Stimulated activated CD8-positive, alpha-beta memory T cell treated with anti-CD3 and anti-CD28 coated beads, Interleukin-15, amount 100 ng/mL, for 4 hours (primary cell): ENCODE measurements at places on chromosomes 5 and 9.

GRCh38 chr5:135743705-135744411, 90.6 kb upstream of the SLC25A48 start:
- no peak for DNase-seq

DNA sequence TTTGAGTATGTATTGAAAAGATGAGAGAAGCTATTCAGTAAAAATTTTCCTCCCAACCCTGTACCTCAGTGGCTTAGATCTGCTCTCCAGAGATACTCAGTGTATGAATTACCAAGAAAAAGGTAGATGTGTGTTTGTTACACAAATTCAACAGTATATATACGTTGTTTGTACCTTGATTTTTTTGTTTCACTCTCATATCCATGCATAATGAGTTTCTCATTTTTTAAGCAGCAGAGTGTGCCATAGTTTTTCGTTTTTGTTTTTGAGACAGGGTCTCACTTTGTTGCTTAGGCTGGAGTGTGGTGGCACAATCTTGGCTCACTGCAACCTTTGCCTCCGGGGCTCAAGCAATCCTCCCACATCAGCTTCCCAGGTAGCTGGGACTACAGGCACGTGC, 77.7 kb downstream of the RAB24 start:
- no peak for DNase-seq

GRCh38 chr9:130128733-130129431, 43.3 kb upstream of the NCS1 start:
- peak; percentile 60 for DNase-seq

DNA sequence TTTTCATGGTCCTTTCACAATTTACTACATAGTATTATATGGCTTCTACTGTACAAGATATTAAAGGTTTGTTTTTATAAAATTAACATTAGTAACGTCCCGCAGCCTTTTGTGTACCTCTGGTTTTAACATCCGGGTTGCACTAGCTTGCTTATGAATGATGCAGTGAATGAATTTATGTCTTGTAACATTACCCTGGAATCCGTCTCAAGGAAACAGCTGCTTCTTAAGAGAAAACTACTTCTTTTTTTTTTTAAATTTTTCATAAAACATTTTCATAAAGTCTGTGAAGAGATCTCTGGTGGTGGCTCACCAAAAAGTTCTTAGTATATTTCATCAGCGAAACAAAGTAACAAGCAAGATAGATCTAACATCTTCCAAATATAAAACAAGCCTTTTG, 23.6 kb downstream of the MARCHF3 start:
- no peak for DNase-seq

DNA sequence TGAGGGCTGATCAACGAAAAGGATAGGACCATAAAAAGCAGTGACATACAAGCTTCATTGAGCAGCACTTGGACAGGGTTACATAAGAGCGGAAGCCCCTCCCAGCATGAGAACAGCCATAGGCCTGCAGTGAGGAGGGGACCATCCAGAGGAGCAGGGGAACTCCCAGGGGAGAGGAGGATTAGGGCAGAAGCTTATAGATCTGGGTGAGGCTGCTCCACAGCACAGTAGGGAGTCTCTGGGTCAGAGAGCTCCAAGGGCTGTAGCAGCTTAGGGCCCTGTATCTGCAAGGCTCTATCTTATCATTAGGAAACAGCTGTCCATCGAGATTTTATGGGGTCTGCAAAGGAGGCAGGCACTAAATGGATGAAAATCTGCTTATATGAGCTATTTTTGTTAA, 186.6 kb downstream of the DOCK8 start:
- no peak for DNase-seq

DNA sequence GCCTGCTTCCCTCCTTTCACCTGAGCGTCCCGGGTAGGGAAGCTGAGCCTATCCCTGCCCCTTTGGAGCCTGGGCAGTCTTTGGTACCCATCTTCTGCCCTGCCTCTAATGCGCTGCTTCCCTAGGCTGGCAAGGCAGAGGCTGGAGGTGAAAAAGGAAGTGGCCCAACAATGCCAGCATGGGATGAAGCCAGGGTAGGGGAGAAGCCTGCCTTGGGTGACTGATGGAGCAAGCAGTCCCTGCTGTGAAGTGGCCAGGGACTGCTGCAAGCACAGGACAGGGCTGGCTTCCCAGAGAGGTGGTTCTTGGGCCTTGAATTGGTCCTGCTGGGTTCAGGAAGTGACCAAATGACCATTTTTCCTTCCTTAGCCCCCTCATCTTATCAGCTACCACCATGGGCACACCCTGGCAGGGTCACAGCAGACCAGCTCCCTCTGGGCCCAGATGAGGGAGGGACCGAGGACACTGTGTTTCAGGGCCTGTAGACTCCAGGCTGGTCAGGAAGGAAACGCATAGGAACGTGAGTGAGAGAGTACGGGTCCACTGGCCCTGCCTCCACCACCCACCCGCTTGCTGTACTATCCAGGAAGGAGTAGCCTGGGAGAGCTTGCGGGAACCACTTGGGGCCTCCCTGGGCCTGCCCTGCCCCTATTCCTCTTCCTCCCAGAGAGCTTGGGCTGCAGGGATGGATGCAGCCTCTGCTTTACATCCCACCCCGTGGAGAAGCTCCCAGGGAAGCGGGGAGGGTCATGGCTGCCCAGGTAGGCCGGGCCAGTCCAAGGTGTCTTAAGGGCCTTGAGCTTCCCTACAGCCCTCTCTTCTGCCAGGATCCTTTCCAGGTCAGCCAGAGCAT, 102.6 kb downstream of the DAB2IP start:
- DNase-seq, result no peak

DNA sequence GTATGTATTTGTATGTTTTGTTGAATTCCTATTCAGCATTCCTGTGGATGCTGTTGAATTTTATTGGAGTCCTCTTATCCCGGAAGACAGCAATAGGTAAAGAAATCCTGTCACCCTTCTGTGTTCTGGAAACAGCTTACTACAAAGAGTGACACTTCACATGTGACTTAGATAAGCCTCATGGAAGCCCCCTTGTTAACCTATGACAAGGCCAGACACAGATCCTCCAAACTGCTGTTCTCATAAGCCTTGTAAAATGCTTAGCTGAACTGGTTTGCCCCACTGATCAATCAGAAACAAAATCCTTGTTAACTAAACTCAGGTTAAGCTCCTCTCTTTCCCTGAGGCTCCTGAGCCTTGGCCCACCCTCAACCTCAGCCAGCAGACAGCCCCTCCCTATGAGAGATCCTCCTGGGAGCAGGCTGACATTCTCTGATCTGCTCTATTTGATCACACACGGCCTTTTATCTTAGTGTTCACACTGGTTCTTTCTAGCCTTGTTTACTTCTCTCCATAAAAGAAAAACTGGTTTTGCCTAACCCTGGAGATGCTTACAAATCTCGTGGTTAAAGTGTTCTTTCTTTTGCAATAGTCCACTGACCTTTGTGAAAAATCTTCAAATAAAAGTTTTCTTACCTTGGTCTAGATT, 29.4 kb upstream of the ATP6V1G1 start:
- no peak for DNase-seq

DNA sequence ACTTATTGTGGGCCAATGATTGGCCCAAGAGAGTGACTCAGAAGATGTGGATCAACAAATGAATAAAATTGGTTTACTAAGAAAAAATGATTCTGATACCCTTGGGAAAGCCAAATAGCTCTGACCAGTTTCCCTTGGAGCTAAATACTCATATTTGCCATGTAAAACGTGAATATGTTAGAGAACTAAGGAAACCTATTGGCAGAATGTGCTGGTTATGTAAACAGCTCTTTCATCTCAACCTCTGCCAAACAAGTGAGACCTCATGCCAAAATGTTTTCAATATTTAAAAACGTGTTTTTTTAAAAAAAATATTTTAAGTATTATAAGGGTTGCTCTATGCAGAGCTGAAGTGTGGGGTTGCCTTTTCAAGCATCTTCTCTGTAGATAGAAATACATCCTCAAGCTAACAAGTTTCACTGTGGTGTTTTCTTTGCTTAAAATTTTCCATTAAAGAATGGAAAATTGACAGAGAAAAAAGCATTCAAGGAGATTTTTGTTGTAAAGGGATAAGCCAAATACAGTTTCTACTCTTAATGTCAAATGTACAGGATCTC, 186.9 kb upstream of the TUT7 start:
- no peak for DNase-seq

- DNase-seq, result no peak
Observed at GRCh38 chr9:127733614-127734013, 1.5 kb downstream of the TOR2A start.

- DNase-seq, result no peak
Observed at GRCh38 chr9:27572566-27572917, 739 bp downstream of the C9orf72 start.

GRCh38 chr9:134533850-134534588, 107.6 kb upstream of the COL5A1 start:
- no peak for DNase-seq

GRCh38 chr5:173855162-173855994, 32.8 kb upstream of the CPEB4 start:
- no peak for DNase-seq

DNA sequence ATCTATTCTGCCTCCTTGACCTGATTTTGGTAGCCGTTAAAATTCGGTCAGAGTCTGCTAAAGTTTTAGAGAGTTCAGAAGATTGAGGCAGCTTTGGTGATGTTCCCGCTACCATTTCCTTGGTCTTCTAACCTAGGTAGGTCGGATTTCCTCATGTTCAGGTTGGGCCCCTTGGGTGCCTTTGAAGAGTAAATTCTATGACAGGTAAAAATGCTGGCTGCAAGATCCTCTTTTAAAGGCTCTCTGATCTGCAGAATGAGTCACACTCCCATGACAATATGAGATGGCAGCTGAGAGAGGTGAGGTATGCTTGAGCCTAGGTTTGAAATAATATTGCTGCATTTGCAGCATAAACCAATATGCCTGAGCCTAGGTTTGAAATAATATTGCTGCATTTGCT, 198.9 kb downstream of the TSSK1B start:
- DNase-seq, result no peak

GRCh38 chr9:74066128-74066527, 431.0 kb upstream of the RORB start:
- DNase-seq, result no peak

GRCh38 chr9:37512437-37512836, 26.7 kb downstream of the POLR1E start:
- DNase-seq, result peak; percentile 18

GRCh38 chr5:156824800-156825199, 25.3 kb upstream of the PPP1R2B start:
- DNase-seq, result no peak

DNA sequence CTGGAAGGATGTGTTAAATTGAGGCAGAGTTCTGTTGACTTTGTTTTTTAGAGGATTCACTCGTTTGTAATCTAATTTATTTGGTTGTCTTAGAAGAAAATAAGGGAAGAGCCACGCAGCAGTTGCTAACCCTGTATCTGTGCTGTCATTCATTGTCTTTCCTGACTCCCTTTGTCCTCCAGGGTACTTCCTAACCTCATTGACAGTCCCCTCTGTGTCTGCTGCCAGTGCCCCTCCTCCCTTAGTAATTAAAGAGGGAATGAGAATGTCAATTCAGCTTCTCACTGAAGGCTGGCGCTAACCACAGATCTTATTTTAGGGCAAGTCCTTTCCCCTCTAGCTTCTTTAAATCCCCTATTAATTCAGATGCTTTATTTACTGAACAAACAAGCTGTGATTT, 84.0 kb downstream of the MAST4 start:
- no peak for DNase-seq

GRCh38 chr5:141877356-141878185, 639 bp downstream of the PCDH1 start:
- no peak for DNase-seq

DNA sequence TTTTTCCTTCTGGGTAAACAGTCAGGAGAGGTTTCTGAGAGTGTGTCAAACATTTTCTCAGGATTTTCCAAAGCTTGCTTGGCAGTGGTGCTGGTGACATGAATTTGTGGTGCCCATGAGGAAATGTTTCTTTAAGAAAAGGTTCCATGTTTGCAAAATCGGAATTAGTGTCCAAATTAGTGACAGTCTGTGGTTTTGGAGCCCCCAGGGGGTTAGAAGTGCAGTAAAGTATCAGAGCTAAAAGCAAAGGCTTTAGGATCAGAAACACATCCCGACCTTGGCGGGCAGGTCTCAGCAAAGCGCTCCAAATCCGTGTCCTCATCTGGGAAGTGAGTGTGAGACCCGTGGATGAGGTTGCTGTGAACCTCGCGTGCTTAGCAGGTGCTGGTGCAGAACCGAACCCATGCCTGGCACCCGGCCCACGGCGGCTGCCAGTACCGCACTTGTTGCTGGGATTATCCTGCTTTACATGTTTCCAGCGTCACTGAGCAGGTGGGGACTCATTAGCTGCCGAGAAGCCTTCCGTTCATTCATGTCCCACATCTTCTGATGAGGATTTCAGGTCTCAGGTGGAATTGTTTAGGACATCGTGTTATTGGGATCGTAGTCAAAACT, 70.8 kb upstream of the COL5A1 start:
- DNase-seq, result no peak
